ENCODE measurements at places on chromosomes 4 and X.

DNA sequence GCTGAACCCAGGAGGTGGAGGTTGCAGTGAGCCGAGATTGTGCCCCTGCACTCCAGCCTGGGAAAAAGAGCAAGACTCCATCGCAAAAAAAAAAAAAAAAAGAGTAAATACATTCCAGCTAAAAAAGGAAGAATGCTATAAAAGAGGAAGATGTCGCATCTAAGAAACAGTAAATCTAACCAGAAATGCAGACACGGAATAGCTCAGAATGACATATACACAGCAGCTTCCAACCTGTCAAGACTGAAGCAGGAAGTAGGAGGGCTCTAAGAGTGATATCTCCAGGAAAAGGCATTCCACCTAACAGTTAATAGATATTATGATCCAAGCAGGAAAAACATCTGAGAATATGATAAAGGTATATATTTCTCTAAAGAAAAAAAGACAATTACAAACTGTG is 16.0 kb downstream of the CLOCK start:
- DNase-seq: no peak

DNA sequence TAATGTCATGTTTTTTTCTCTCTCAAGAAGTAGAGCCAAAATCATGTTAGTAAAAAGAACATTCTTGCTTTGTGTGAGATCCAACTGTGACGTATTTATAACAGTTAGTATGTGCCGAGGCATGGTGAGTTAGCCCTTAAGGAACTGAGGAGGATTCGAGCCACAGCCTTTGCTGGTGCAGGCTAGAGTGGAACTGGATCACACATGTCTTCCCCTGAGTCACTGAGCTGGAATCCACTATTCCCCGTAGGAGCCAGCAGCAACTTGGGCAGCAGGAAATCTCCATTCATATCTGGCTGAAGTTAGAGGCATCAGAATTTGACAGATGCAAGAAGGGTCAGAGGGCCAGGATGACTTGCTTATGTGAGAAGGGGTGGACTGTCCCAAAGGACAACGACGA is 144.6 kb upstream of the KIT start:
- DNase-seq: no peak

DNA sequence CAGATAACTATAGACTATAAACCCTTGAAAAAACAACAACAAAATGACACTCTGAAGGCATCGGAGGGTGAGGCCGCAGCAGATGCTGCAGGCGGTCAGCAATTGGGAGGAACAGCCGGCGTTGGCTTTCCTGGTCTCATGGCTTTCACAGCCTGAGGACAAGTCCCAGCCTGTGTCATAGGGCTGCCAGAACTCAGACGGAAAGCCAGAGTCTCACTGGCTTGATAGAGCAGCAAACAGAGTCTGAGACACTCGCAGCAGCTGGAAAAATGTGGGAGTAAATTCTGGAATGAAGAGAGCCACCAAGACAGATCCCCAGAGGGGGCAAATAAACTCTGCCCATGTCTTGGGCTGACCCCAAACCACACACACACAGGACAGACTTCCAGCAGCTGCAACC is 86.3 kb downstream of the PPP2R2C start:
- DNase-seq: no peak

DNA sequence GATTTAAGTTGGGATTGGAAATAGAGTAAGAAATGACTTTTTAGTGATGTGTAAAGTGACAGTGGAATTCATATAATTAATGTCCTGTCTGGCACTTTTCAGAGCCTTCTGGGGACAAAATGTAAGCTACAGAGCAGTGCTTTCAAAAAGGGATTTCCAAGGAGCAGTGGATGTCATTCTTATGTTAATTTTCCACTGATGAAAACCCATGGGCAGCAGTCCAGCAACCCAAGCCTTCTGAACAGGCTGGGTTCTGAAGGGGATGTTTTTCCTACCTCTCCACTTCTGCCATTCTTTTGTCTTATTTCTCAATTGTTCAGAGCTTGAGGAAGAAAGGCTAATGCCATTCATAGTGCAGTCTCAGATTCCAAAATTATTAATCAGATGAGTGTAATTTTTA is 717.6 kb upstream of the HS3ST1 start:
- no peak for DNase-seq

DNA sequence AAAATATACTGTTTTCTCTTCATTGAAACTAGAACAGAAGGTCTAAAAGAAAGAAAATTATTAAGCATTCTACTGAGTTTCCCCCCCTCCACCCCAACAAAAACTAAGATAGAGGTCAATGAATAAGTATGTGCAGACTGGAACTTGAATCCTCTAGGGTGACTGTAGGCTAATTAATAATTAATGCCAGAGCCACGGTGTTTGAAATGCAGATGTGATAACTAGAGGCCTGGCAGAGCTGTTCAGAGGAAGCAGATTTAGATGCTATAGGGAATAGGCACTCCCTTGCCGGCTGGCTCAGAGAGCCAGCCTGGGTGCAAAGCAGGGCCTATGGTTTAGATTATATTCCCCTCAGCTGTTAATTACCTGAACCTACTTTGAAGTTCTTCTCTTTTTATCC is 12.2 kb upstream of the POU3F4 start:
- no peak for DNase-seq

- DNase-seq: no peak
Observed at GRCh38 chr4:3227878-3228675, 20.9 kb upstream of the MSANTD1 start.

DNA sequence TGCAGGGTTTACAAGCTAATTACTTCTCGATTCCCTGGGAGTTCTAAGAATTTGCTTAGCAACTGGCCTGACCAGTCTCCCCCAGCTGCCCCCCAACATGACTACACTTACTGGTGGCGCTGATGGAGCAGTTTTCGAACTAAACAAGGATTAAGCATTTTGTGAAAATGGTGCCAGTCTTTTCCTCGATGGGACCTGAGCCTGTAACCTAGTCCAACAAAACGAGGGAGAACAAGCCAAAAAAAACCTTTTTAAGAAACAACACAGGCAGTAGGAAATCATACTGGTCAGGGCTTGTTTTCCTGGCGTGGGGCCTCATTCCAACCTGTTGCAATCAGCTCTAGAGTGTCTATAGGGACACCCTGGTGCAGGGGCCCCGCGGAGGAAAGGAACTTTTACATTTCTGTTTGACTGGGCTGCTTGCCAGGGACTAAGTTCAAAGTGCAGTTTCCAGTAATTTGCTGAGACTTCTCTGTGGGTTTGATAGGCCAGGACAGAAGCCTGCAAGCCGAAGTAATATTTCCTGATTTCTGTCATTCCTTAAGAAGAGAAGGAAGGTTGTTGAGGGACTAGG is 158.7 kb downstream of the SPRY1 start:
- DNase-seq: no peak

DNA sequence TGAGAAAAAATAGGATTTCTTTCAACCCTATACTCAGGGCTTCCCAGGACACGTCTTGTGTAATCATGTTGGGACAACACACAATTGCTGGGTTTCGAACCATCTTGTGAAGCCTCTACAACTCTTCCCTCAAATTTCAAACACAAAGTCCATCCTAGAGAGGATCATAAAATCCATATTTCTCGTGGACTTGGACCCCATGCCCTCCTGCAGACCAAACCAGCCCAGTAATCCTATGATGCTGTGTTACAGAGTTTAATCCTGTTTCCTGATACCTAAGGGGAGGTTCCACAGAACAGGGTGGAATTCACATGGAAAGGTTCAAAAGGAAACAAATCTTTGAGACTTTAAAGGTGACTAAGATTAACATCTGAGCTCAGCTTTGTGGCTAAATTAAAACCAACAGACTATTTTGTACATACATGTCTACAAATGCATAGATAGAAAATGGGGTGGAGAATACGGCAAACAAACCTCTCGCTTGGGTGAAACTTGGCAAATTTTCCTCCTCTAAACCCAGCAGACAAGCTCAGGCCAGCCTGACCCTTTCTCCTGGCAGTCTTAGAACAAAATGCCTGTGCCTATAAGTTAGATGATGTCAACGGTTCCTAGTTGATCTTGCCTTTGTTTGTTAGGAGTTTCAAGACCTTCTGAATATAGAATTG is 38.1 kb downstream of the EGFL6 start:
- DNase-seq: no peak

DNA sequence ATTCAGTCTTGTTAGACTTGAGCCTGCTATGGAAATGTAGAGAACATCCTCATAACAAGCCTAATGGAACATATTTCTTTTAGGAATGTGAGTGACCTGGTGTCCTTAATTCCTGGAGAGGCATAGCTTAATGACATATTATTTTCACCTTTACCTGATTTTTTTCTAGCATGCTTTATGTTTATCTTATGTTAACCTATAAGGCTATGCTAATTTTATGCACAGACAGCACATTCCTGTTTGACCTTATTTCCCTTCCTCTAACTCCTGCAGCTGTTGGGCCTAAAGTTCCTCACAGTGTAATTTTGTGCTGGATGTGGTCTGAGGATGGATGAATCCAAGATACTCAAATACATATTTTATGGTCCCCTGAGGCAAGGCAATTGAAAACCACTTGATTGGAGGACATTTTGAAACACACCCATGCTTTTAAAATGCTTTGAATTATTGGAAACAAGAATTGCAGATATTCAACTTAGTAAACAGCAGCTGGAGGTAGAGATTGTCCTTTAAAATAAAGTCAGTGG is 111.5 kb downstream of the LARP7 start:
- no peak for DNase-seq

DNA sequence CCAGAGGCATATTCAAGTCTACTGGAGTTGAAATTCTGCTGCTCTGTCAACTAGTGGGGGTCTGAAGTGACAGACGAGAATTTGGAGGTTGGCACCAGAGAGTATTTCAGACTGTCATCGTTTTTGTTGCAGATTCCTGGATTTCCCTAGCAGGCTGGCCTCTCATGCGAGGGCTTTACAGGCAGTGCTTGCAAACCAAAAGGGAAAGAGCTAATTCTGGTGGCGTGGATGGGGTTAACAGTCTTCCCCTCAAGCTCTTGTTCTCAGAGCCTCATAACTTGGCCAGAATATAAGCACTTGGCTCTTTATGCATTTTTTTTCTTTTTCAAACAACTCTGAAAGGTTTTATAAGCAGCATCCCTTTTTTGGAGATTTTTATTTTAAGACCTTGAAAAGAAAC is at the start of gene SPARCL1:
Gene SPARCL1, minus strand, starts transcription at position 190 of the 400 bp plus-strand sequence. CDS start 29,802 bp downstream, outside the sequence.
- DNase-seq: no peak

DNA sequence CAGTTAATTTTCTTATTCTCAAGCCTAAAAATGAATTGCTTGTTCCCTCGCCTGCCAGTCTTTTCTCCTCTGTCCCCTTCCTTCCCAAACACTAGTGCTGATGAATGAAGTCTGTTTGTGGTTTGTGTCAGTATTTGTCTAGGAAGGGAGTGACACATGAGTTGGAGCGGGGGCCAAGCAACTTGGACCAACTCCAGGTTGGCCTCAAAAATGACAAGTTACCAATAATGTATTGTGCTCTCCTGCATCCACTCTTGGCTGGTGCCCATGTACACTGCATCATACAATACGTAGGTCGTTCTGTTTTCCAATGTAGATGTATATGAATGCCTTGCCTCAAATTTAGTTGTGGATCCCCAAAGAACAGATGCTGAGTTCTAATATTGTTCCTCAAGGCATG is 223.0 kb upstream of the GPC4 start:
- DNase-seq: no peak

GRCh38 chr4:33837043-33837838 is 2407.1 kb downstream of the ARAP2 start:
- DNase-seq: no peak

- no peak for DNase-seq
Observed at GRCh38 chrX:124341396-124342132, 4.8 kb upstream of the SH2D1A start.

GRCh38 chr4:40461879-40462278 is 126.7 kb downstream of the CHRNA9 start:
- DNase-seq: no peak

GRCh38 chr4:52853351-52853750 is 8.8 kb upstream of the RASL11B start:
- no peak for DNase-seq

DNA sequence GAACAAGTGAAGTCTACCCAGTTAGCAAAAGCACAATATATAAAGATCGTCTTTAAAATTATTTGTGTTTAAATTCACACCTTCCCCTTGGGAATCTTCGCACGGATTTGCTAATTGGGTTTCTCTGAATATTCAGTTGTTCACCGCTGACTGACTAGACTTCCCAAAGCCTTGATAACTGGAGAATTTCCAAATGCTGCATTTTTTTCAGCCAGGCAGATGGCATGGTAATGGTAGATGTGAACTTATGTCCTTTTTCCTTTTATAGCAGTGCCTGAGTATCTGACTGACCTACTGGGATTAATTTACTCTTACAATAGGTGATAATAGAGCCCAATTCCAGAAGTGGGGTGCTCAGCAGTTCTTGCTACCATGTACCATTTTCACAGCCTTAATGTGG is 548.1 kb downstream of the PACRGL start:
- no peak for DNase-seq

GRCh38 chr4:159543831-159544230 is 441.0 kb downstream of the RAPGEF2 start:
- DNase-seq: no peak

DNA sequence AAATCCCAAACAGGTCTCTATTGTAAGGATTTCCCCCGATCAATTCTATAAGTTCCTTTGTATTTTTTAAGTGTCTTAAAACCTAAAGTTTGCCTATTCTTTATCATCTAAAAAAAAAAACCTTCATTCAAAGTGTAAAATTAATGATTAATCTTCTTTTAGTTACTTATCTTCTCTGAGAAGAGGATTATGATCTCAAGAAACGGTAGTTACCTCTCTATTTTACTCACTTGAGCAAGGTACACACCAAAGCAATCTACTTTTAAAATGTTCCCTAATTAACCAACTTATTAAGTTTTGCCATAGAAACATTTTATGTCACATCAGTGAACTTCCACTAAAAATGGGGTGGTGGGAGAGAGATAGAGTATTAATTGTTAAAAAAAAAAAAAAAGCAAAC is 15.2 kb upstream of the GALNT7 start:
- DNase-seq: no peak

GRCh38 chrX:22351966-22352365 is 79.3 kb downstream of the CBLL2 start:
- no peak for DNase-seq

DNA sequence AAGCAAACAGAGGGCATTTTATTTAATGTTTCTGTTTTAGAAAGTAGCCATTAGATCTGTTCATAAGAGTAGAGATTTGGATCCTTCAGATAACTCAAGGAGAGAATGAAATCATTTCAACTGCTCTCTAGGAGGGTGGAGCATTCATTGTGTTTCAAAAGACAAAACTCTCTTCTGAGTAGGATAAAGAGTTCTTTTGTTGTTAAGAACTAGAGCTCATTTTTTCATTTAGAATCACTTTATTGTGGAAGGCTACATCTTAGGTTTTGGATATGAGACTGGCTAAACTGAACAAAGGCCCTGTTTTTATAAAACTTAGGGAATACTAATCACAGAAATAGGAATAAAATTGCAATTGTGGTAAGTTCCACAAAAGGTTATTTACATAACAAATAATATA is 193.9 kb upstream of the PCDH10 start:
- no peak for DNase-seq

Measured in activated T-helper 2 cell treated with anti-CD3 and anti-CD28 coated beads, Interferon-gamma antibody, Interleukin-2, Interleukin-4, amounts not matched to agents 10 μg/mL and 5 μg/mL and 100 μg/mL, durations not matched to agents 14 hours and 24 hours and 36 hours (primary cell).